Inflammatory macrophage treated with lipopolysaccharide for 4 hours (primary cell): ENCODE measurements at places on chromosomes 7 and 10.

- no peak for DNase-seq
Measured at GRCh38 chr10:18179891-18180290, 39.7 kb downstream of the CACNB2 start.

DNA sequence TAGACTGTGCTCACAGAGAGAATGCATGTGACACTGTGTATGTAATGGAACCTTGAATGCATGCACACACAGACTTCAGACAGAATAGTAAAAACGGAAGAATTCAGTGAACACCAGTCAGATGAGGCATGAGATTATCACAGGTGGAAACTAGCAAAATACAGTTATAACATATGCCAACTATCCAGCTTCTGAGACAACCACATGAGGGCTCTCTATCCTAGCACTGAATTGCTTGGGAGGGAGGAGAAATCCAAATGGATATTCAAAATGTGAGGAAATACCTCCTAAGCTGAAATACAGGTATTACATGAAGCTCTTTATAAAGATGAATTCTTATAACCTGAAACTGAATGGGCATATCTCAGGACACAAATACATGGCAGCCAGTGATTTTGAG, 30.6 kb downstream of the GARS1 start:
- no peak for DNase-seq

DNA sequence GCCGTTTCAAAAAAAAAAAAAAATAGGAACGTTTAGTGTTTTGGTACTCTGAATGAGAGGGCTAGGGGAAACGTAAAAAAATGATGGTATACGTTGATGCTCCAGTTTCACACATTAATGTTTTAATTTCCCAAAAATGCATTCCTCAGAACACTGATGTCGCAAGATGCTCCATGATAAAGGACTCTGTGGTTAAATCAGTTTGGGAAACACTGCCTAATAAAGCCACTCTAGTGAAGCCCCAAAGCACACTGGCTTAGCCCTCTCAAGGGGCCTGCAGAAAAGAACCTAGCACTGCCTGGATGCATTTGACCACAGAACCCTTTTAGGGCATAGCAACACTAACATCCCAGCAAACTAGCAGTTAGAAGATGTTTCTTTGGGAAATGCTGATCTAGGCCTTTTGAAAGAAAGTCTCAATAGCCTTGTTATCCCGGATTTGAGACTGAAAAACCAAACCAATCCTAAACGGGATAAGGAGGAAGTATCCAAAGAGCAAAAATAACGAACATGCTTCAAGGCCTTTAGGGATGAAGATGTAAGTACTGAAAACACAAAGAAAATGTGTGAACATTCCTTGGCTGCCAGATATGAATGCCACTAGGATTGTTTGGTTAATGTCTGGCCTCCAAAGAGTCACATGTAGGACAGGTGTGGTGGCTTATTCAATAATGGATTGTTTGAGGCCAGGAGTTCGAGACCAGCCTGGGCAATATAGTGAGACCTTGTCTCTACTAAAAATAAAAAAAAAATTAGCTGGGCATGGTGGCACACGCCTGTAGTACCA, 11.0 kb downstream of the DLG5 start:
- DNase-seq: no peak

DNA sequence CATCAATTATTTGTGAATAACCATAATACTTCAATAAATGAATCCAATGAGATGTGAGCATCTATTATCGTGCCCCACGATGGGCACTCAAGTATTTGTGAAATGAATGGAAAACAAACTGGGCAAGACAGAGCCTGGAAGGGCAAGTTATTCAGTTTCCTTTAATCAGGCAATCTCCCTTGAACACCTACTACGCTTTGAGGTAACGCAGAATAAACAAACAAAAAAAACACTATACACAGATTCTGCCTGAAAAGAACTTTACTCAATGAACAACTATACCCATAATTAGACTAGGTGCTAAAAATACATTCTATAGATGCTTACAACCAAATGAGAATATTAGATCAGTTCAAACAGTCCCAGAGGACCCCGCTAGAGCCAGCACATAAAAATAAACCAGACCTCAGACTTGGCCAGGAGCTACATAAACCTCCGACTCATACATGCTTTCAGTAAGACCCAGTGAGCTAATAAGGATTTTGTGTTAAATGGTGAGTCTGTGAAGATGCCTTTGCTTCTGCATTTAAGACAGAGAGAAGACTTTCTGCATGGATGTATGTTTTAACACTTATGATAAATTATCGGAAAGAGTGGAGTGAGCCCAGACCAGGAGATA, 121.3 kb downstream of the MPP7 start:
- DNase-seq: no peak

- DNase-seq: no peak
Measured at GRCh38 chr10:42969909-42970308, 107.0 kb upstream of the RET start.

DNA sequence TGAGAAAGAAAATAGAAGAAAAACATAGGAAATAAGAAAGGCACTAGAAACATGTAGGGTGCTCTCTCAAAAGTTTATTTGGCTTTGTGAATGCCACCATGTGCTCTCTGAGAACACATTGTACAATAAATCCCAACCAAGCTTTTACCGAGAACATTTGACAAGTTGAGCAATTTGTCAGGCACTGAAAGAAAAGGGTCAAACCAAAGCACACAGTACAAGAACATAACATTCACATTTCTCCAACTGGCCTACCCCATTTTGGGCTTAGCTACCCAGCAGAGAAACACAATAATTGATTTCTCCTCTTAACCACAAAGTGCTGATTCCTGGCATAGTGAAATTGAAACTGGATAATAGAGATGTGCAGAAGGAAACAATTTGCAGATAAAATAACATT, 69.2 kb upstream of the SLC39A12 start:
- DNase-seq: no peak

DNA sequence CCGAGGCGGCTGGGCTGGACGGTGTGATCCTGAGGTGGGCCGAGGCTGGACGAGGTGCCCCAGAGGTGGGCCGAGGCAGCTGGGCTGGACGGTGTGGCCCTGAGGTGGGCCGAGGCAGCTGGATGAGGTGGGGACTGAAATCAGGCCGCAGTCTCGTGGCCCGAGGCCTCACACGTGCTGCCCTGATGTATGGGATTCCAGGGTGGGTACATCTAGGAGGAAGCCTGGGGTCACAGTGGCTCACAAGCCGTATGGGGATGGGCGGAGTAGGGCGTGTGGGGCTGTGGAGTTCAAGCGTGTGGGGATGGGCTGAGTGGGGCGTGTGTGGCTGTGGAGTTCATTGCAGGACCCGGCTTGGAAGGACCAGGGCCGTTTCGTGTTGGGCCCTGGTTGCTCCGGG, 12.5 kb upstream of the NKX6-2 start:
- DNase-seq: no peak

GRCh38 chr10:117652228-117653169, 110.0 kb downstream of the EMX2 start:
- no peak for DNase-seq

GRCh38 chr7:74033372-74034311, 5.7 kb downstream of the ELN start:
- no peak for DNase-seq

- DNase-seq: no peak
Measured at GRCh38 chr7:29447828-29448227, 115.8 kb upstream of the PRR15 start.

GRCh38 chr7:133479456-133480065, 226.7 kb downstream of the EXOC4 start:
- no peak for DNase-seq

DNA sequence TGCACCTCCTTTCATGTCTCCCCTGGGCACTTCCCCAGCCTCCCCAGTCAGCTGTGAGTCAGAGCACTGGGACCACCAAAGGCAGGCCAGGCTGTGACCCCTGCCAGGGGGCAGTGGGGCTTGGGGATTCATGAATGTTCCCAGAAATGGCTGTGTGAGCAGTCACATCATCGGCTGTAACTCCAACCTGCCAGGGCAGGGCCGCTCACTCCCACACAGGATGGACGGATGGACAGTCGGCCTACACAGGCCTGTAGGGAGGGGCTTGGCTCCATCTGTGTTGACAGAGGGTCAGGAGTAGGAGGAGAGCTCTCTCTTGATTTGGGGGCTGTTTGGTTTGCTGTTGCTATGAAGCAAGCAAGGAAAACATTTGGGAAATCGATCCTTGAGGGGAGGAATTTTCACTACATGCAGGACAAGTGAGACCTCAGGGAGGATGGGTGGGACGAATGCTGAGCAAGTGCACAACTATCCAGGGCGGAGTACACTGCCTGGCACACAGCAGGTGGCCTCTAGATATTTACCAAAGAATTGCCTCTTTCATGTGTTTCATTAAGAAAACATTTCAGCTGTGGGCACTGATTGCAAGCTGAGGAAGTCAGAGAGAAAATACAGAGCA, 2.9 kb upstream of the IGFBP1 start:
- DNase-seq: no peak

DNA sequence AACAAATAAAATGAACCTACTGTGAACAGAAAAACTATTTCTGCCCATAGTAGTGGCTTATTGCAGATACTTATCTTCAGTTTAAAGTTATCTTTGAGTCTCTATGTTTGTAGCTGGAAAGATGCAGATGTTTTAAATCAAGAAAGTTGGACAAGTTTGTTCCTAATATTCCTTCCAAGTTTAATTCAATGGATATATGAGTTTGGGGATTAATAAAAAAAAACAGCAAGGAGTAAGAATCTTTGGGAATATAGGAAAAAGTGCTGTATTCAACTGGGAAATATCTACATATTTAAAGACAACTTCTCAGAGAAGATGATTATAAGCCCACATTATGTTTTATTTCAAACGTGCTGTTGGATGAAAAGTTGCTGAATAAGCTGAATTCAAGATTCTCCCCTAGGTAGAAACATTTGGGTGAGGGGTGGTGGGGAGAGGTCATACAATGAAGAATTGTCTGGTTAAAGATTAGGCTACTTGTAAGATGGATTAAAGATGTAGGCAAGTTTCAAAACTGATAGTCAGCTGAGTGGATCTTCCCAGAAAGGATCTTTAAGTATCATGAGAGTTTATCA, 1135.2 kb downstream of the CNTNAP2 start:
- no peak for DNase-seq

- no peak for DNase-seq
Measured at GRCh38 chr7:5612695-5613094, 168.8 kb downstream of the RNF216 start.

DNA sequence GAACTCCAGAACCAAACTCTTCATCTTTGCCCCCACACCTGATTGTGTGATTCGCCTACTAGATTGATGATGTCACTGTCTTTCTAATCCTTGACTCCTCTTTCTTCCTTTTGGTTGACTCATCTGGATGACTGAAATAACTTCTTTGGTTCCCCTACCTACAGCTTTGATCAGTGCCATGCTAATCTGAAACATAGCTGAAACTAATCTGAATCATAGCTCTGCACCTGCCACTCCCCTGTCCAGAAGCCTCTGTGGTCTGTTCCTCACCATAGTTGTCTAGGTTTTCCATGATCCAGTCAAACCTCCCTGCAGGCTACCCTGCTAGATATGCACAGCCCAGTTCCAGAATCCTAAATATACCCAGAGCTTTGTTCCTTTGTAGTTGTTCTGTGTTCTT, 51.9 kb downstream of the ZNF365 start:
- peak; percentile 9 for DNase-seq

GRCh38 chr7:117951285-117951684, 78.0 kb upstream of the CTTNBP2 start:
- DNase-seq: no peak

GRCh38 chr7:17472518-17472917, 174.1 kb downstream of the AHR start:
- no peak for DNase-seq

DNA sequence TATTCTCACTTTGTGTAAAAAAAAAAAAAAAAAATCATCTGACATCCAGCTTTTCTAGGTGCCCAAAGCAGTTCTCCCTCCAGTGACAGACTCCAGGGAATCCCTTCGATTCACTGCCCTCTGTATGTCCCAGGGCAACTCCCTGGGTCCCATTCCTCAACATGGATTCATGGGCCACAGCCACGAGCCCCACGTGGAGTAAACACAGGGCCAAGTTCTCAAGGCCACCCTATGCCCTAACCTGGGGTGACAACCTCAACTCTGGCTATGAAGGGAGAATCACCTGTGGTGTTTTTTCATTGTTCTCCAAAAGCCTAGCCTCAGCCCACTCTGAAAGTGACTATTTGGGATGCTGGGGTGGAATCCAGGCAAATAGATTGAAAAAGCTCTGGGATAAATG, 3.4 kb downstream of the BNIP3 start:
- no peak for DNase-seq

GRCh38 chr10:7915923-7916536, 97.7 kb downstream of the TAF3 start:
- DNase-seq: no peak

DNA sequence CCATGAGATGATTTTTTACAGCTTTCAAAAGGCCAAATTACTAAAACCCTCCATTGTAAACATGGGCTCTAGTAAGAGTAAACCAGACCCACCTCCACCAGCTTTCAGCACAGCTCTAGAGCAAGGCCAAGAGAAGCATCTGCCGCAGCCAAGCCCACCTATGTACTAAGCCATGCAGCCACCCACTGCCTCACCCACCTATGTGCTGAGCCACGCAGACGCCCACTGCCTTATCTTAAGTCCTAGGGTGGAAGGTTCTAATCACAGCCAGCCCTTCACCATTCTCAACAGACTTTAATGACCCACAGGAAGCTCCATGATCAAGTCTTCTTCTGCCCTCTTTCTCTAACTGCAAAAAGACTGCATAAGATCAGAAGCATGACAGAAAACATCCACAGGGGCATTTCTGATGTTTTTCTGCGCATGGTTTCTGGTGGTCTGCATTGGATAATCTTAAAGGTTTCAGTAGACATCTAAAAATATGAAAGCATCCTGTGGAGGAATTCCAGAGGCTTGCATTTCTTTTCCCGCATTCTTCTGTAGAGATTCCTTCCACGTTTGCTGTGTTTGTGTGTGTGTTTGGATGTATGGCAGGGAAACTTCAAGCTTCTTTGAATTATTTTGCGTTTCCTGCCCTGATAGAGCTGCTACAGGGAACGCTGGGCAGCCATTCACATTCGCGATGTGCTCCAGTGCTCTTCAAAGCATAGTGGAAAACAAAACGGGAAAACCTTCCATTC, 286.1 kb upstream of the KLF6 start:
- DNase-seq: no peak

GRCh38 chr7:17497136-17497535, 198.7 kb downstream of the AHR start:
- no peak for DNase-seq
